ENCODE measurements at places on chromosomes 12 and 14. TPM values are rescaled to one million over a fixed set of nuclear protein-coding genes. Genes with fewer than 3 reads are reported as not detected.

HOXC5 gene
- total RNA-seq = 0.13 TPM

GALNT8 gene
- not detected for total RNA-seq

CCDC59 gene
- 38.7 TPM for total RNA-seq

SYT1 gene
- 10.1 TPM for total RNA-seq

PYM1 gene
- total RNA-seq = 24.5 TPM

KRT2 gene
- not detected for total RNA-seq

DNA sequence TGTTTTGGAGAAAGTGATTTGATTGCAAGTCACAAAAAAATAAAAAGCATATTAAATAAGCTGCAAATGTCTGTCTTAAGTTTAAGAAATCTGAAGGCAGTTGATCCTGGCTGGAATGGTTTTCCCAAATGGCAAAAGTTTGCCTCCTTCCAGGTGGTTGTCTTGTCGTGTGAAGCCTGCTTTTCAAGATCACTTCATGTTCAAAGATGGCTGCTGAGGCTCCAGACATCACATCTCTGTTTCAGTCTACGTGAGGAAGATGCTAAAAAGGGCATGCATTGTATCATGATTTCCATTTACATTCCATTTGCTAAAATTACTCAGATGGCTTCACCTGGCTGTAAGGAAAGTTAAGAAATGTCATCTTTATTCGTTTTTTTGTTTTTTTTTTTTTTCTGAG lies 31.6 kb upstream of the HMGA2 start:
- no peak for DNase-seq
- H3K27me3 ChIP-seq = no peaks in the 10 kb centered on the region
- no peak overlapping the region for H3K27ac ChIP-seq

- peaks cover 51% of the 10 kb centered on the region for H3K27me3 ChIP-seq
- no peak overlapping the region for H3K27ac ChIP-seq
- no peaks in the 10 kb centered on the region for H3K4me1 ChIP-seq
- DNase-seq = no peak
These were observed 12.8 kb downstream of the CCDC177 start for GRCh38 chr14:69561893-69562292.

DNA sequence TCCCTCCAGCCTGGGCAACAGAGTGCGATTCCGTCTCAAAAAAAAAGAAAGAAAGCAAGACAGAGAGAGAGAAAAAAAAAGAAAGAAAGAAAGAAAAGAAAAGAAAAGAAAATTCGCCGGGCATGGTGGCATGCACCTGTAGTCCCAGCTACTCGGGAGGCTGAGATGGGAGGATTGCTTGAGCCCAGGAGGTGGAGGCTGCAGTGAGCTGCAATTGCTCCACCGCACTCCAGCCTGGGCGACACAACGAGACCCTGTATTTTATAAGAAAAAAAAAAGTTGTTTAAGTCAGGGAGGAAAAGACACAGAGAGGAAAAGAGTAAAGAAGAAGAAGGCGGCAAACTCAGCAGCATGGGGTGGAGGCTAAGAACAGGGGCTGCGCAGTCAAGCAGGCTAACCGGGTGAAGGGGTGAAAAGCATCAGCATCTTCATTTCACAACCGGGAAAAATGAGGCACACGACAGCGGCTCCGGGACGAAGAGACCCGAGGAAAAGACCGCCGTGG lies 557 bp upstream of the FICD start:
- H3K27ac ChIP-seq = no peak overlapping the region
- no peak for DNase-seq
- peaks cover 10% of the 10 kb centered on the region for H3K36me3 ChIP-seq

DNA sequence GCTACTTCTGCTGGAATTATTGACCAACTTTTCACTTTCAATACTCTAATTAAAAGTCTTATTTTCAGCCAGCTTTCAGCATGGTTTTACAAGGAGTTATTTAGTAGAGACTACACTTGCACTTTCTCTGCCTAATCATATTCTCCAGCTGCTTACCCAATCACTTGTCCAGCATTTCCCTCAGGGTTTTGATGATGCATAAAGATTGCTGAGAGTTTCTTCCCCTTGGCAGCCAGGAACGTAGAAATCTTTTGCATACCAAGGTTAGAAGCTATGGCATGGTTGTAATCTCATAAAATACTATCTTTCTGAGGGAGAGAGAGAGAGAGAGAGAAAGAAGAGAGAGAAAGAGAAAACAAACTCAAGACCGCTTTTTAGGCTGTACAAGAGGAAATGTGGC lies 10.8 kb downstream of the OR4Q3 start:
- 0 out of 2 replicates have a peak, but pooled peaks cover 6% of the 10 kb centered on the region for H3K36me3 ChIP-seq
- H3K27me3 ChIP-seq = no peaks in the 10 kb centered on the region
- H3K27ac ChIP-seq = no peak overlapping the region

DNA sequence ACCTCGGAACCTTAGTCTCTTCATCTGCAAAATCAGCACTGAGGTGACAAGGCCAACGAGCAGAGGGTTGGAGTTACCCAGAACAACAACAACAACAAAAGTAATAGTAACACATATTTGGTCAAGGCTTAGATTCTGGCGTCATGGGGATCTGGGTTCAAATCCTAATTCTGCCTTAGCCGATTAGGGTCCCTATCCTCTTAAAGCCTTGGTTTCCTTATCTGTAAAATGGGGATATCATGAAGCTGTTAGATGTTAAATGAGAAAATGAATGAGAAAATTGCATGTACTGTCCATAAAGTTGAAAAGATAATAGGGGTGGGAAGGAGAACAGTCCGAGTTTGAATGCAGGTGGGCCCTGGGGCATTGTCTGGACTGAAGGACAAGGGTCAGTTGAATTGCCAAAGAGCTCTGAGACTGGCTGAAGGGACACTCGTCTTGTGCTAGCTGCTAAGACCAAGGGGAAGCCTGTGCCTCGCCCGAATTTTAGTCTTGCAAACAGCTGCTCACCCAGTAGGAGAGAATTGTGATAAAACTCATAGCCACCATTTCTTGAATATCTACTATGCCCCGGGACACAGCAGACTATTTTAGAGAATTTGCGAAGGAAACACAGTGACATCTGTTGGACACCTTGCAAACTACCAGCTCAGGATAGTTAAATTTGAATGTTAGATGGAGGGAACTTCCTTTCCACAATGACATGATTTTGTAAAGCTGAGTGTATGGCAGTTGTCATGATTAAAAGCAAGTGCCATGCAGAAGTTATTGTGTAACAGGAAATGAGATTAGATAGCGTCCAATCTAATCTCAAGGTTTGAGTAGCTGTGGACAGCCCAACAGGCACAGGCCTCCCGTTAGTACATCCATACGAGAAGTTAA lies 6.8 kb upstream of the HNF1A start:
- peak; percentile 64 for DNase-seq
- peaks cover 14% of the 10 kb centered on the region for H3K27me3 ChIP-seq
- no peak overlapping the region for H3K27ac ChIP-seq
- H3K4me3 ChIP-seq = no peak overlapping the region
- H3K4me1 ChIP-seq = peaks cover 12% of the 10 kb centered on the region
- no peaks in the 10 kb centered on the region for H3K36me3 ChIP-seq

- no peaks in the 10 kb centered on the region for H3K36me3 ChIP-seq
- H3K4me3 ChIP-seq = no peak overlapping the region
- no peak overlapping the region for H3K27ac ChIP-seq
- peaks cover 3% of the 10 kb centered on the region for H3K27me3 ChIP-seq
- DNase-seq = no peak
These were observed 62.1 kb downstream of the SPTB start for GRCh38 chr14:64817631-64818030.

- H3K4me3 ChIP-seq = no peak overlapping the region
- no peaks in the 10 kb centered on the region for H3K4me1 ChIP-seq
- peaks cover 4% of the 10 kb centered on the region for H3K27me3 ChIP-seq
- DNase-seq = no peak
These were observed 46.6 kb upstream of the HELB start for GRCh38 chr12:66255737-66256136.

DNA sequence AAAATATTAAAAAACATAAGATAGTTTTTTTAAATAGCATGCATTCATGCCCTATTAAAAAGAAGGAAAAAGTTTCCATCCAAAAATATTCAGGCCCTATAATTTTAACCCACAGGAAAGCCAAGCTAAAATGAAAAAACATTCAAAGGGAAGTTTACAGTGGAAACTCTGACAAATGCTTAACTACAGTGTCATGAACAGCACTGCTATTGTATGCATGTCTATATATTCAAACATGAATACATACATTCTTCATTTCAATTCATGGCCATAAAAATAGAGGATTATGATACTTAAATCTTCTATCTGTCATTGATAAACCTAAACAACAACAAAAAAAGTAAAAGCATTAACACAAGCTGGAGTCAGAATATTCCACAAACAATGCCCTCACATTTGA lies 67.4 kb downstream of the PPP2R5E start:
- peaks cover 21% of the 10 kb centered on the region for H3K4me1 ChIP-seq
- H3K36me3 ChIP-seq = no peaks in the 10 kb centered on the region
- H3K27ac ChIP-seq = no peak overlapping the region
- no peak overlapping the region for H3K4me3 ChIP-seq

DNA sequence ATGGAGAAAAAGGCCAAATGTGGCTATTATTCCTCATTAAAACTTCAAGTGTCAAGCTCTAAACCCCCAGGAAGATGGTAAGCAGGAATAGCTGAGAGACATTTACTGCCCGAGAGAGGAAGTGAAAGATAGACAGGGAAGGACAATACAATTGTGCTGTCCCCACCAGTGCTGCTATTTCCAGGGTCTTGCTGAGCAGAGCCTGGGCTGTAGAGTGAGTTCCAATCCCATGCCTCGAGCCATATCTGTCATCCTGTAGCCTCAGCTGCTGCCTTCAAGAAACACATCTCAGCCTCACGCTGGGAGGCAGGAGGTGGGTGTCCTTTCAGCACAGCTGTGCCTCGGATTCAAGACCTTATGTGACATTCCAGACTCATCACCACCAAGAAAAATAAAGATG lies 114.0 kb downstream of the RPAP3 start:
- H3K4me3 ChIP-seq = no peak overlapping the region
- no peak overlapping the region for H3K27ac ChIP-seq
- DNase-seq = no peak
- no peaks in the 10 kb centered on the region for H3K36me3 ChIP-seq
- peaks cover under 1% of the 10 kb centered on the region for H3K27me3 ChIP-seq

DNA sequence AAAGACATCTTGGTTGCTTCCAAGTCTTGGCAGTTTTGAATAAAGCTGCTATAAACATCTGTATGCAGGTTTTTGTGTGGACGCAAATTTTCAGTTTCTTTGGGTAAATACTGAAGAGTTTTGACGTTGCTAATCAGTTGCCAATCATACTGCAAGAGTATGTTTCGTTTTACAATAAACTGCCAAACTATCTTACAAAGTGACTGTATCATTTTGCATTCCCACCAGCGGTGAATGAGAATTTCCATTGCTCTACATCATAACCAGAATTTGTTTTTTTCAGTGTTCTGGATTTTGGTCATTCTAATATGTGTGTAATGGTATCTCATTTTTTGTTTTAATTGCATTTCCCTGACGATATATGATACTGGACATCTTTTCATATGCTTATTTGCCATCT lies 190.8 kb upstream of the PARP11 start:
- no peaks in the 10 kb centered on the region for H3K4me1 ChIP-seq
- no peaks in the 10 kb centered on the region for H3K36me3 ChIP-seq
- H3K4me3 ChIP-seq = no peak overlapping the region
- no peak for DNase-seq
- H3K27ac ChIP-seq = no peak overlapping the region

GRCh38 chr12:75170640-75171185 lies 38.9 kb downstream of the KCNC2 start:
- peaks cover 14% of the 10 kb centered on the region for H3K4me1 ChIP-seq
- no peaks in the 10 kb centered on the region for H3K36me3 ChIP-seq
- no peak overlapping the region for H3K27ac ChIP-seq
- no peak for DNase-seq
- H3K27me3 ChIP-seq = no peaks in the 10 kb centered on the region

GRCh38 chr14:33794791-33795305 lies 156.0 kb downstream of the EGLN3 start:
- H3K4me1 ChIP-seq = peaks cover 38% of the 10 kb centered on the region
- H3K27ac ChIP-seq = no peak overlapping the region
- peak; percentile 19 for DNase-seq
- no peaks in the 10 kb centered on the region for H3K36me3 ChIP-seq
- H3K27me3 ChIP-seq = peaks cover 15% of the 10 kb centered on the region

GRCh38 chr12:122029620-122030423 lies 8.1 kb downstream of the BCL7A start:
- H3K4me1 ChIP-seq = no peaks in the 10 kb centered on the region
- no peaks in the 10 kb centered on the region for H3K36me3 ChIP-seq

DNA sequence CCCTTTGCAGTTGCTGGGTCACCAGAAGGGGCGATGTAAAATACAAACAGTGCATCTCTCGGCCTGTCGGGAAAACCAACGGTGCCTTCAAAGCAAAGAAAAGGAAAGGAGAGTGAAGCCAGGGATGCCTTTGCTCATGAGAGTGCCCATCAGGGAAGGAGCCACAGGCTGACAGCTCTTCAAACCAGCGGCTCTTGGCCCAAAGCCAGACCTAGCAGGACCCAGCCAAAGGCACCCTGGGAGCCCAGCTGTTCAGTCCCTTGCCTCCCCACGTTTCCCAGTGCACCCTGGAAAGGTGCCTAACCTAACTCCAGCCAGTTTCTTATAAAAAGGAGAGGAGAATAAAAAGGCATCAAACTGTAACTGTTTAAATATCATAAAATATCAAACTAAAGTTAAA lies 29.2 kb downstream of the PRMT8 start:
- no peak for DNase-seq
- no peaks in the 10 kb centered on the region for H3K36me3 ChIP-seq
- H3K27ac ChIP-seq = no peak overlapping the region

- no peak overlapping the region for H3K27ac ChIP-seq
- DNase-seq = no peak
- no peaks in the 10 kb centered on the region for H3K27me3 ChIP-seq
- H3K4me1 ChIP-seq = peaks cover 31% of the 10 kb centered on the region
These were observed 12.1 kb upstream of the IFI27 start for GRCh38 chr14:94098326-94098992.

DNA sequence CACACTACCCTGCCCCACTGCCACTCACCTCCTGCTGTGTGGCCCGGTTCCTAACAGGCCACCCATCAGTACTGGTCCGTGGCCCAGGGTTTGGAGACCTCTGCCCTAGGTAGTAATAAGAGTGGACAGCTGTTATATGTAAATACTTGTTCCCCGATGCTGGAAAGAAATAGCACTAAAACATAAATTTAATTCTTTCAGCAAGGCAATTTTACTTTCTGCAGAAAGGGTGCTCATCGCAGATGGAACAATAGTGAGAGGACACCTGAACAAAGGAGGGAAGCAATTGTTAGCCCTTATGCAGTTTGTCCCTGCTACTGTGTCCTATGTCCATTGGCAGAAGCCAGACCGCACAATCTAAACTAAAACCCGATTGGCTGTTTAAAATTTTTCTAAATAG lies 5.9 kb upstream of the CYP46A1 start:
- peaks cover 3% of the 10 kb centered on the region for H3K27me3 ChIP-seq
- H3K27ac ChIP-seq = no peak overlapping the region
- DNase-seq = no peak
- H3K4me3 ChIP-seq = no peak overlapping the region
- peaks cover 12% of the 10 kb centered on the region for H3K36me3 ChIP-seq
- peaks cover 16% of the 10 kb centered on the region for H3K4me1 ChIP-seq
